AG04449 (cell line): ENCODE measurements at places on chromosomes 1 and 21.

GRCh38 chr1:7973086-7973485 is 11.6 kb downstream of the PARK7 start:
- no peak for DNase-seq

DNA sequence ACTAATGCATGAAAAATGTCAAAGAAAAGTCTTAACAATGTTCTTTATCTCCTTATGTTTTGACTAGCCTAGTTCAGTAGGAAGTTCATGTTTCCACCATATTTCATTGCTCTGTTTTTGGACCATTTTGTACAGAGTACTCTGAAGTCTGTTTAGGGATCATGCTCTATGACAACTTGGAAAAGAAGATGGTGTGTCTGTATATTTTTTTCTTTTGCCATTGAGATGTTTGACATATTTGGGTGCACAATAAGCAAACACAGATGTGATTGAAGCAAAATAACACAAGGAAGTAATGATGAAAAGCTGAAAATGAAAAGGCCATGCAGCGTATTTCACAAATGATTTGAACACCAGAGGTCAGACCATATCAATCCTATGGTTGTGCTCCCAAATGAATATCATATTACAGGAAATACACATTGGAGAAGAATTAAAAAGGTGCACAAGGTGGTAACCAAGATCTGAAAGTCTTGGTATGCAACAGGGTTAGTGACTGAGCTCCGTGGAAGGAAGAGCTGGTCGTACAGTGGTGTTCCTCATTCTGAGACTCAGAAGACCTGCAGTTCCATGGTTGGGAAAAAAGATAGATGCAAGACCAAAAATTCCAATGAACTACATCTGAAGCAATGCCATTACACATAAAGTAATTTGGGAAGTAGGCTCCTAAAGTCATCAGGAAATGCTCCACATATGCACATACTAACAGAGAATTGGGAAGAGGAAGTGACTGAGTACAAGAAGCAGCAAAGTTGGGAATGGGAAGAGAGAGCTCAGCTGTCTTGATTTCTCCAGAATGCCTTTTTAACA is 463.5 kb downstream of the LMO4 start:
- no peak for DNase-seq

DNA sequence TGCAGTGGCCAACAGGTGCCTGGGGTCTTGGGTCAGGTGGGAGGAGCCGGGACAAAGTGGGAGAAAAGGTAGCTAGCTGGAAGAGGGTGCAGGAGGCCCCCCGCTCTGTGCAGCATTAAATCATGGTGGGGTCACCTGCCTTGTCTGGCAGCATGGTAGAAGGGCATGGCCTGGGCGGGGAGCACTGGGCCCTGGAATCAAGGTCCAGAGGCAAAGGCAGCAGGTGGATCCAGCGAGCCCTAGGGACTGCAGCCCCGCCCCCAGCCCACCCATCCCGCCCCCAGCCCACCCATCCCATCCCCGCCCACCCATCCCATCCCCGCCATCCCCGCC is 16.7 kb upstream of the TTLL10 start:
- no peak for DNase-seq

DNA sequence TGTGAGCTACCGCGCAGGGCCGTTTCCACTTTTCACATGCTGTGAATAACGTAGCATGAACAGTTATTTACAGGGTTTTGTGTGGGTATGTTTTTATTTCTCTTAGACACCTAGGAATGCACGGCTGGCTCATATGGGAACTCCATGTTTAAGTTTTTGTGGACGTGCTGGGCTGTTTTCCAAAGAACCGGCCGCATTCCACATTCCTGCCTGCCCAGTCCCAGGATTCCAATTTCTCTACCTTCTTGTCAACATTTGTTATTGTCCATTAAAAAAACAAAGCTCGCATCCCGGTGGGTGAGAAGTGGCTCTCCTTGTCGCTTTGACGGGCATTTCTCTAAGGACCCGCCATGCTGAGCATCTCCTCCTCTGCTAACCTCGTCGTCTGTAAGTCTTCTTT is 47.1 kb upstream of the LRRC3 start:
- no peak for DNase-seq

GRCh38 chr1:228744918-228745317 is 9.6 kb downstream of the RHOU start:
- DNase-seq = no peak

DNA sequence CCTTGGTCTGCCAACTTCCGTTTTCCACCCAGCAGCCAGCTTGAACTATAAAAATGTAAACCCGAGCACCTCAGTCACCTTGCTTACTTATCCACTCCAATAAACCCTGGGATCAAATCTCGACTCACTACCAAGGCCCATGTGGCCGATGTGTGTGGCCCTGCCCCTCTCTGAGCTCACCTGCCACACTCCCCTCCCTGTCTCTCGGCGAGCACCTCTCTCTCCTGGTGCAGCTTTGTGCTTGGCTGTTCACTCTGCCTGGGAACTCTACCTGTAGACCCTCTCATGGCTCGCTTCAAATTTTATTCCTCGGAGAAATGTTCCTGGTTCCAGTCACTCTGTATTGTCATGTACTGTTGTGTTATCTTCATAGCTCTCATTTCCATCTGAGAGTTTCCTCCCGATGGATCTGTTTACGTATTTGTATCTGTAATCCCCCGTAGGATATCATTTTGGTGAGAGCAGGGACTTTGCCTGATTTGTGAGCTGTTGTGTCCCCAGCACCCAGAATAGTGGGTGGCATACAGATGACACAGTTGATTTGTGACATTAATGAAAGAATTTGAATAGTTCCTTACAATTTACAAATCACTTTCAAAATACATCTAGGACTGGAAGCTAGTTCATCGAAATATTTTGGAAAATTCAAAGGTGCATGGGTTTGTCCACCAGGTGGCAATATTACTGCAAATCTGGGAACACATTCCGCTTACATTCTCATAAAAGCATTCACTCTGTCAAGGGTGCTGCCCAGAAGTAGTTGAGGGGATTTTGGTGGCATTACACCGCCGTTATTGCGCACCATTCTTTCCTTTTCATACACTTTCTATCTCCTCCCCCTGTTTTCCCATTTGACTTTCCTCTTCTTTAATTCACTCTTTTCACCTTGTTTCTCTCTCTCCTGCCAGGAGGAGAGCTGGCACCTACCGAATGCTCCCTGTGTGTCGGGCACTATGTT is 95.3 kb downstream of the ABCA4 start:
- DNase-seq = no peak

- DNase-seq = no peak
These were observed 83.0 kb downstream of the ST6GALNAC5 start for GRCh38 chr1:76950306-76950705.

DNA sequence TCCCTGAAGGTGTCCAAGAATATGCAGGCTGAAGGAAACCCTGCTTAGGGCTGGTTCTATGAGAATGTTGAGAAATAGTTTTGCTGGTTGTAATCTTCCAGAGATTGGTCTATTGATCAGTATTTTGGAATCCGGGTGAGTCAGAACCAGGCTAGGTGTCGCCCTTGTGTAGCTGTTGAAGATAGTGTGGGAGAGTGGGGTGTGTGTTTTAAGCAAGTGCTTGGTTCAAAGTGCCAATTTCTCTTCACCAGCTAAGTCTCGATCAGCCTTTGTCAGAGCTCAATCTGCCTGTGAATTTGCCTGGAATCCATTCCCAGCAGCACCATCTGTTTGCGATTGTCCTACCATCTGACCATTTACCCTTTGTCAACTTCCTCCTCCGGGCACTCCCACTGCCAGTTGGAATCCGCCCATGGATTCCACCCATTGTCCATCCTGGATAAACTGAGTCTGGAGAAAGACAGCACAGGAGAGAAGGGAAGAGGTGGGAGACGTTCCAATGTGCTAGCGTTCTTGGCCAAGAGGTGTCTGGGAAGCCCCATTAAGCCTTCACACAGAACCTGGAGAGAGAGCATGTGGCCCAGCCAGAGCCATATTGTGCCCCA is 59.4 kb upstream of the CYP2J2 start:
- DNase-seq = no peak

DNA sequence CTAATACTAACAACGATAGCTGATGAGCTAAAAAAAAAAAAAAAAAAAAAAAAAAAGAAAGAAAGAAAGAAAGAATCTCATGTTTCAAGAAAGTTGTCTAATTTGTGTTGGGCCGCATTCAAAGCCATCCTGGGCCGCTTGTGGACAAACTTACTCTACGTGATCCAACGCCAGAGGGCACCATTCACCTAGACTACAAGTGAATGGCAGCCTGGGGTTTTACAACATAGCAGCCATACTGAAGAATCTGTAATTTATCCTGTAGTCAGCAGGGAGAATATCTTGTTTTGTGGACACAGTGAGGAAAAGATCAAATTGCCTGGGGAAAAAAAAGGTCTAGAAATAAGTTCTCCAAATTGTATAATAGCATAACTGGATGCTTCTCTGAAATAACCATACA is 47.0 kb downstream of the CYP2J2 start:
- DNase-seq = no peak

DNA sequence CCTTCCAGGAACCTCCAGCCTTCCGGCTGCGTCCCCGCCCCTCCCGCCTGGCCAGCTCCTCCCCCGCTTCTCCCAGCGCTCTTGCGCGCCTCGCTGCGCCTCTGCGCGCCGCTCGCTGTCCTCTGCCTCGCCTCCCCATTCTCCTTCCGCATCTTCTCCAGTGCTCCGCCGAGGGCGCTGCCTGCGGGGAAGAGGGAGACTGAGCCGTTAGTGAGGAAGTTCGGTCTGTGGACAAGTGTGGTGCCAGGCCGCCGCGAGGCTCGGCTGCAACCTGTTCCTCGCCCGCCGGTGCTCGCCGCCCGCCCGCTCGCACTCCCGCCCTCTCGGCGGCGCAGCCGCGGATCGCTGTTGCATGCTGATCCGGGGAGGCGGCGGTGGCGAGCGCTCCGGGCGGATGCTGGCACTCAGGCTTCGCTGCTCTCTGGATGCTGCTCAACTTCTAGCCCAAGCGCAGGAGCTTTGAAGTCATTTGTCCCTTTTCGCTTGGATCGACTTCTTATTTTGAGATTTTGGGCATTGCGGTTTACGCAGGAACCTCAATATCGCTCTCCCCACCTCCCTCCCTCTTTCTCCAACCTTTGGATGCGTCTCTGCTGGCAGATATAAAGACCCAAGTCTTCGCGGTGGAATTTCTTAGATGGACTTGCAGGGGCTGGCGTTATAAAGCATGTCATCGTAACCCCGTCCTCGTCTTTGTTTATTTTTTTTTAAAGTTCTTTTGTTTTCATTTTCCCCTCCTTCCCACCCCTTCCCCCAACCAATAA is 614 bp upstream of the CACNA1E start:
- no peak for DNase-seq

GRCh38 chr1:87644033-87644578 is 315.4 kb downstream of the LMO4 start:
- DNase-seq = no peak

DNA sequence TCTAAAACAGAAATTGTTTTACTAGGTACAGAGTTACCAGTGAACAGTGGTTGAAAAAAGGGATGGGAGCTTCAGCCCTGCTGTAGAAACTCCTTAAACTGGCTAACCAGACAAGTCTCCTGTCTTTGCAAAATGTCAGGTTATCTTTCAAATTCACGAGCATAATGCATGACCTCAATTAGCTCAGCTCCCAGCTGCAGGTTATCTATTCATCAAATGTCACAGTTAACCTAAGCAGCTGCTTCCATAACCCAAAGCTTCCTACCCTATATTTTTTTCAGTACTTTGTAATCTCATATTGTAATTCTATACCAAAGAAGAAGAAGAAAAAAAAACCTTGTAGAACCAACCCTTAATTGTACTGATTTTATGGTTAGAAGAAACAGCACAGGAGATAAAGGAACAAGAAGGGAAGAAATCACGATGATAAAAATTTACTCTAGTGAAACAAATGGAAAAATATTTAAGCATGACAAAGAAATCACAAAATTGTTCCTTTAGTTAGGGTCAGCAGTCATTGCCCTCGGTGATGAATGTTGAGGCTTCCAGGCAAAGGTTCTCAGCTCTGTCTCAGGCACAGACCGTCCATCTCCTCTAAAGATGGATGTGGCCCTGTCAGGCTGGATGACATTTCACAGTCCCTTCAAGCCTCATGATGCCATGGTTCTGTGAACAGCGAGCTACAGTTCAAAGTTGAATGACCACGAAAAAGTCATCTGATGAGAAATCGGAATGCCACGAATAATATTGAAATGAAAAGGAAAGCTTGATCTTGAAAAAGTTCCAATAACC is 95.9 kb downstream of the PLD5 start:
- no peak for DNase-seq

DNA sequence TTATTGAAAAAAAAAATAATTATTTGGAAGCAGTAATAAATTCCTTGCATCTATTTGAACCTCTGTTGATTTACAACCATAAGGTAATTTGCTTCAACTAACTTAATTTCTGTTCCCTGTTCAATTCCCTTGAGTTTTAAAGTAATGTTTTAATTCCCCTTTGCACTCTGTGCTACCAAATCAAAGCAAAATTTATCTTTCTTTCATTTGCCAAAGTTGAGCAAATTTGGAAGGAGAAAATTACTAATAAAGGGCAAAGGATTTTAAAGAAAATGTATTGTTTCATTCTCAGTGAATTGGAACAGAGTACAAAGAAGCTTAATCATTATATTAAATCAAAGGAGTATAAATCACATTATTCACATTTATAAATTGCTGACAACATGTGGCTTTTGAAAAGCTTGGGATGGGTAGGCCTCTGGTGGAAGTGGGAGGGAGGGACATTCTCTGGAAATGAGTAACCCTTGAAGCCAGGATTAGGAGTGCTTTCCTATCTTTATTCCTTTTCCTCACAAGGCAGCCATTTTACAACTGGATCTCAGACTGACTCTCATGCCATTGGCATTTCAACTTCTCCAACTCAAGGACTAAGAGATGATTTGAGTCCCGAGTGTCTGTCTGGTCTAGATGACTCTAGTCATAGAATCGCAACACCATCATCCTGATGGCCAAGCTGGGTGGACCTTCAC is 331.6 kb upstream of the DUSP10 start:
- DNase-seq = peak; percentile 81

- no peak for DNase-seq
These were observed 269.2 kb downstream of the SDCCAG8 start for GRCh38 chr1:243525085-243525487.

DNA sequence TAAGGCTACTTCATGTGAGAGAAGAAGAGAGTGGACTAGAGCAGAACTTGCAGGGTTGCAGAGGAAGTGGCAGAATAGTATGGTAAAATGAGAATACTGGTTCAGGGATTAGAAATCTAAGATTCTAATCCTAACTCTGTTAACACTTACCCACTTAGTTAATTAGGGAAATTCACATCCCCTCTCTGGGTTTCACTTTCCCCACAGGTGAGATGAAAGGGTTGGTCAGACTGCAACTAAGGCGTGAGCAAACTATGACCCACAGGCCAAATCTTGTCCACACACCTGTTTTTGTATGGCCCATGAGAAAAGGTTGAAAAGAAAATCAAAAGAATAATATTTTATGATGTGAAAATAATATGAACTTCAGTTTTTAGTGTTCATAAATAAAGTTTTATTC is 117.5 kb downstream of the MACF1 start:
- DNase-seq = no peak
